ENCODE measurements at places on chromosomes 1 and 21.

DNA sequence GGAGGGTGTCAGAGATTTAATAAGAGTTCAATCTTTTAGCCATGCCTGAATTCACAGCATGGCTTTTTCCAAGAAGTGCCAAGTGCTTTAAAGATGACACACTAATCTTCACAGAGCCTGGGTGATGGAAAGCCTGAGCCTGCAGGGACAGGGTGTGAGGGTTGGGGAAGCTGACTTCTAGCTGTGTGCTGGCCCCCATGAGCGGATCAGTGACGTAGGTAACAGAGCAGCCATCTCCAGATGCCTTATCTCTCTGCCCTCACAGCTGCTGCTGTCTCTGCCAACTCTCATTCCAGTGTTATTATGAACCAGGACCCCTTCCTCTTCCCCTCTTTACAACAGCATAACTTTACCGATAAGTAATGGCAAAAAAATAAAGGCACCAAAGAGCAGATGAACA, 30.6 kb downstream of the FAM78B start:
- no peak for DNase-seq

GRCh38 chr1:190906206-190906725, 428.6 kb upstream of the BRINP3 start:
- no peak for DNase-seq

DNA sequence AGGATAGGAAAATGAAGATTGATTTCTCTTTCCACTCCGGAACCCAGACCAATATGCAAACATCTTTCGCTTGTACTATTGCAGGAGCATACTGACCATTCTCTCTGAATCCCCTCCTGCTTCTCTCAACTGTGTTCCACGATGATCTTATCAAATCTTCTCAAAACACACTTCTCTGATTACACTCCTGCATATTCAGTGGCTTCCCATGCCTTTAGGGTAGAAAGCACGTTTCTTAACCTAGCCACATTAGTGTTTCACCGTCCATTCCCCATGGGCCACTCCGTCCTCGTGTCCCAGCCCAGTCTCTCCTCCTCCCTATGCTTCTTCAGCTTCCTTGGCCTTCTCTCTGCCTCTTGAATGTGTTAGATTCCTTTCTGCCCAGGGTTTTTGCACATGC, 198.5 kb downstream of the ZP4 start:
- no peak for DNase-seq

DNA sequence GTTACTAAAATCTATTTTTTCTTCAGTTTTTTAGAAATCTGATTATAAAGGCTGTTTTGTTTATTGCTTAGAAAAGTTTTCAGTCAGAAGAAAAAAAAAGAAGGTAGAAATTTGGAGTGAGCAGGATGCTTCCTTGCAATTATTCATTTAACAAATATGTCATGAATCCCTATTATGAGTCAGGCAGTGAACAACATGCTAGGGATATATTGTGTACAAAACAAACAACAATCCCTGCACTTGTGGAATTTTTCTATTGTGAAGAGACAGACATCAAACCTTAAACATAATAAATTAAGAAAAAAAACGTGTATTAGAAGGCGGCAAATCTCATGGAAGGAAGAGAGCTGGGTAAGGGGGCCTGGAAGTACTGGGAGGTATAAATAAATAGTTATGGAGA, 664.1 kb upstream of the CAMK1G start:
- DNase-seq, result no peak

DNA sequence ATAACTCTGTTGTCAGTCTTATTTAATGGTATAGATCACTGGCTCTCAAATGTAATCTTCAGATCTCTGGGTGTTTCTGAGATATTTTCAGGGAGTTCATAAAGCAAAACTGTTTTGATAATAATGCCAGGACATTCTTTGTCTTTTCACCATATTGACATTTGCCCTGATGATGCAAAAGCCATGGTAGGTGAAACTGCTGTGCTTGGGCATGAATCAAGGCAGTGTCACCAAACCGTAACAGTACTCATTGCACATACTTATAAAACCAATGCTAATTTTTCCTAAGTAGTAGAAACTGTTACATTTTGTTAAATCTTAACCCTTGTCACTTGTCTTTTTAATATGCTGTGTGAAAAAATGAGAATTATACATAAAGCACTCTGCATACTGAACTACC, 76.0 kb downstream of the RPS6KC1 start:
- no peak for DNase-seq

DNA sequence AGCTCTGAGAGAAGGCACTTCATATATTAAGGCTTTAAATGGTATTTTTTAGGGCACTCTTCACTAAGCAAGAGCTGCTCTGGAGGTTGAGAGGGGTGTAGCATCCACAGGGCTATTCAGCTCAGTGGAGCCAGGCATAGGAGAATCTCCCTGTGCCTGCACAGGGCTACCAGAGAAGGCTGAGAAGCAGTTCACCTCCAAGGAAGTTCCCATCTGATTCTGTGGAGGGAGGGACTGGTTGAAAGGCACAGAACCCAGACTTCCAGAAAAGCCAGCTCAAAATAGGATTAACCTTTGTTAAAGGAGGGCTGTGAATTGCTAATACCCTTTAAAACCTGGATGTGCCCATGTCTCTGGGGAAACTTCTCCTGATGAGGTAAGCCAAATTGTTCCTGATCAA, 304.5 kb downstream of the TTLL7 start:
- no peak for DNase-seq

- DNase-seq, result peak; percentile 56
Observed at GRCh38 chr1:84853741-84854721, 39.0 kb downstream of the LPAR3 start.

- no peak for DNase-seq
Observed at GRCh38 chr21:32089766-32090165, 189.1 kb downstream of the MIS18A start.

DNA sequence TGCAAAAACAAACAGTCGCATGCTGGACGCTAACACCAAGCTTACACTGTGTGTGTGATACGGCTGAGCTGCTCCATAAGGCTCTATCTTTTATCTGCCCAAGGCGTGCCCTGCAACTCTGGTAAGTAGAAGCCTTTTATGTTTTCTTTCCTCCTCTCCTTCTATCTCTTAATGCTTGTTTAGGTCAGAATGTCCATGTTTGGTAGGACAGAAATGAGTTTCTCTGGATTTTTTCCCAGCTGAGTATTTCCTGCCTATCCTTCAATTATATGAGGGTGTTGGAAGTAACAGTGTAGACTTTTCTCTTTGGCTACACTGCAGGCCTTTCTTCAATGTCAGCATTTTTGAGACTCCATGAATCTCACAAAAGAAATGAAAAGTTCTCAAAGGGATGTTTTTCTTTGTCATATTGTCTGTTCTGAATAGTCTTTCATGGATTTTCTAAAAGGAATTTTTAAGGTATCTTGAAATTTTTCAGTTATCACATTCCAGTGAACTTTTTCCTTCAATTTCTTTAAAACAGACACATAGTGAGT, 124.2 kb downstream of the MACF1 start:
- DNase-seq, result no peak

- no peak for DNase-seq
Observed at GRCh38 chr1:43822040-43822690, 111.4 kb upstream of the ARTN start.

DNA sequence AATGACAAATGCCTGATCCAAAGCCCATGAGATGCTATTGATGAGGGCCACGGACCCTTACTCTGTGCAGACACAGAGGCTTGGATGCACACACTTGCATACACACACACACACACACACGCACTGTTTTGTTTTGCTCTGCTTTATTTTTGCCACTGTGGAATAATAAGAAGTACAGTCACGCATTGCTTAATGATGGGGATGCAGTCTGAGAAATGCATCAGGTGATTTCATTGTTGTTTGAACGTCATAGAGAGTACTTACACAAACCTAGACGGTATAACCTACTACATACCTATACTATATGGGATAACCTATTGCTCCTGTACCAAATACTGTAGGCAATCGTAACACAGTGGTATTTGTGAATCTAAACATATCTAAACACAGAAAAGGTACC, 104.4 kb downstream of the RHOU start:
- no peak for DNase-seq

DNA sequence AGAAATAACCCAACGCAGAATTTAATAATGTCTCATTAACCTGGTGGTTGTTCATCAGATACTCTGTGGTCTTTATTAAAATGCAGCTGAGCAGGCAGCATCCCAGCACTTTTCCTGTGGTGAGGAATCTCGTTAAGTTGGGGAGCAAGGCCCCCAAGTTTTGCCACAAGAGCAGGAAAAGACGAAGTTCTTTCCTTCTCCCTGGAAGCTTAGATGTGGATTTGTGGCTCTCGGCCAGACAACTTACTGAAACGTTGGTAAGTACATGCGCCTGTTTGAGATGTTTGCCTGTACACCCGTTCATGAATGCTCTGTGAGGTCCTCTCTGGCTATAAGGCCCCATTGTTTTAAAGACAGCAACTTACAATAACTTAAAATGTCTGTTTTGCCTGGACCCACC, 34.3 kb upstream of the PDE9A start:
- DNase-seq, result no peak

DNA sequence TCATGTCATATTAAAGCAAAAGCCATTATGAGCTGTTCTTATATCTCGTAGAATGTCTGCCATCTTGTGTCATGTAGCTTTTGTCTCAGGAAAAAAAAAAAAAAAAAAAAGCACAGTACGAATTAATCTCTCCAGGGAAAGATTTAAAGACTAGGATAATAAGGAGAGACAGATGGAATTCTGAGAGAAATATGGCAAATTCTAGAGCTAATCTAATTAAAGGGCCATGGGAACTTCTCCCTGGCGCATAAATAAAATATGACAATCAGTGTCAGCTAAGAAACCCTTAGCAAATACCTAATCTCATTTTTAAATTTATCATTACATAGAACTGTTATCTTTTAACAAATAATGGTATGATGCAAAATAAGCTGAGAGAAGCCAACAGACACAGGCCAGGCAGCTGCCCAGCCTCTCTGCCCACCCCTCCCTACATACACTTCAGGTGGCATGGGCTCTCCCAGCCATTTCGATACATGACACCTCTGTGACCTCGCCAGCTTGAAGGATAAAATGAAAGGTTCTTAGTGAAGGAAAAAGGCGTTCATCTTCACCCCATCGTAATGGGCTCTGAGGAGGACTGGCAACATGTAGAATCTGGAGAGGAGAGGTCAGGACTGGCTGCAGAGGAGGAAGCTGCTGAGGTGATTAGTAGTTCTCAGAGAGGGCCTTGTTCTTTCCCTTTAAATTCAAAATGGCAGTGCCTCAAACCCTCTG, 39.8 kb downstream of the DISC1 start:
- DNase-seq, result no peak

DNA sequence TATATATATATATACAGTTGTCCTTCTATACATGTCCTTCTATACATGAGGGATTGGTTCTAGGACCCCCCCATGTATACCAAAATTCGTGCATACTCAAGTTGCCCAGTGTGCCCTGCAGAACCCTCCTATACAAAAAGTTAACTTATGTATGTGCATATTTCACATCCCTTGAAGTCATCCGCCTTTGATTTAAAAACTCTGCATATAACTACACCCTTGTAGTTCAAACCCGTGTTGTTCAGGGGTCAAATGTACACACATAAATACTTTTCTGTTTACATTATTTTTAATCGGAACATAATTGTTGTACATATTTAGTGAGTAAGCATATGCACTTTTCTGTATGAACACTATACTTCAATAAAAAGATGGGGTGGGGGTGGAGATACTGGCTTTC, 7.7 kb upstream of the ABL2 start:
- no peak for DNase-seq

GRCh38 chr1:27015260-27015659, 2.6 kb upstream of the TENT5B start:
- DNase-seq, result no peak

DNA sequence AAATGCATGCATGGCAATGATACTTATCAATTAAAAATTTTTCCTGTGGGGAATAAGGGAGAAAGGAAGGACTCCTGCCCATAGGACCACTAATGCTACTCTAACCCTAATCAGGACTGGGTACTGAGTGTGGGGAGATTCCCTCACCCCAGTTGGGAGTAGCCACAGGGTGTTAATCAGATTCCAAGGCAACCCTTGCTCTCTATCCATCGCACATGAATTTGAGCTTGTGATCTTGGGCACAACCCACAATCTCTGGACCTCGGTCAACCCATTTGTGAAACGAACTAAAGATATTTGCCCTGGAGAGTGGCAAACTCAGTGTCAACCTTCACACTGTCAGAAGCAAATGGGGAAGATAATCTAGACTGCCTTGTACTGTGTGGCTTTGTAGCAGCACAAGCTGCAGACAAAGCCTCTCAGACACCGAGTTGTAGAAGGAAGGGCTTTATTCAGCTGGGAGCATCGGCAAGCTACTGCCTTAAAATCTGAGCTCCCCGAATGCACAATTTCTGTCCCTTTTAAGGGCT, 69.5 kb downstream of the SERINC2 start:
- DNase-seq, result no peak
